ENCODE measurements at places on chromosomes 5 and 9.

DNA sequence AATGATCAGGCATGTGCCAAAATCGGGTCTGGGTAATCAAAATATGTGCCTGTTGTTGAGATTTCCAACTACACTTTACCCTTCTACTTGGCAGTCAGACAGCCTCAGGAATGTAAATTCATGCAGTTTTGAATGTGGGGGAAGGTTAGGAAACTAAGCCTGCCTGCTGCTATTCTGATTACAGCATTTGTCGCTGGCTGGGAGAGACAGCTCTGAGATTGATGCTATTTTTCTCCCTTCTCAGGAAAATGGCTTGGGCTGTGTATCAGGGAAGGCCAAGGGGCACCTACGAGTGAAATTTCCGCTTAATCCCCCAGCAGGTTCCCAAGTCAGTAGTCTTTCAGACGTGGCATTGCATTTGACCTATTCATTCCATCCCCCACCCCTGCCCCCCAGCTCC lies 3.6 kb upstream of the RGS7BP start:
- DNase-seq = no peak

DNA sequence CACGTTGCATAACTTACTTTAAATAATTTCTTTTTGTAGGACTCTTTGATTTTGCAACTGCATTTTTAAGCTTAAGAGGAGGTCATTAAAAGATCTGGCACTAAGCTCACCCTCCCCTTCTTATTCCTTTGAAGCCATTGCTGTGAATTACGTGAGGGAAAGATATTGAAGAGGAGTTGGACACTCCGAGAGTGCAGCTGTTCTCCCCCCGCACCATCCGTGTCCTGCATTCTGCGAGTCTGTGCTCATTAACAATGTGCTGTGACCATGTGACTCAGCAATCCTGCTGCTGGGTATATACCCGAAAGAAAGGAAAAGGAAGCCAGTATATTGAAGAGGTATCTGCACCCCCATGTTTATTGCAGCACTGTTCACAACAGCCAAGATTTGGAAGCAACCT lies 40.0 kb downstream of the NXNL2 start:
- no peak for DNase-seq

GRCh38 chr9:89345476-89345875 lies 27.2 kb downstream of the SECISBP2 start:
- no peak for DNase-seq

- no peak for DNase-seq
Measured at GRCh38 chr9:92185096-92185495, 69.9 kb upstream of the SPTLC1 start.

DNA sequence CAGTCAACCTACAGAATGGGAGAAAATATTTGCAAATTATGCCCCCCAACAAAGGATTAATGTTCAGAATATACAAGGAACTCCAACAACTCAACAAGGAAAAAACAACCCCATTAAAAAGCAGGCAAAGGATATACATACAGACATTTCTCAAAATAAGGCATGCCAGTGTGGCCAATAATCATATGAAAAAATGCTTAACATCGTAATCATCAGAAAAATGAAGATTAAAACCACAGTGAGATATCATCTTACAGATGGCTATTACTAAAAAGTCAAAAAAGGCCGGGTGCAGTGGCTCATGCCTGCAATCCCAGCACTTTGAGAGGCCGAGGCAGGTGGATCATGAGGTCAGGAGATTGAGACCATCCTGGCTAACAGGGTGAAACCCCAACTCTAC lies 103.2 kb downstream of the KLHL3 start:
- DNase-seq = no peak

DNA sequence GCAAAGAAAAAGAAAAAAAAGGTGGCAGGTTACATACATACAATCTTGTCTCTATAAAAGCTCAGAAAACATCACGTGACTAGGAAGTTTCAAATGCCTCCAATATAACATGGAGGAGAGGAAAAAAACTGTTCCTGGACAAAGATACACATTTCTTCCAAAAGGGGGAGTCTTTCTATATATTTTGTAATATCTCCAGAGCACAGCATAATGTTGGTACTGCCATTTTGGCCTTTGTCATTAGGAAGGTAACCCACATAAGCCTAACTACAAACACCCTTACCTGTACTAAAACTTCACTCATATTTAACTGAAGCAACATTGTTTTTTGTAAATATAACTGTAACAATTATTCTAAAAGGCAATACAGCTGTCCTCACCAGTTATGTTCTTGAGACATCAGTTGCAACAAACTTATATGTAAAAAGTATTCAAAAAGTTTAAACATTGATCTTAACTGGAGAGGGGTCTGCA lies 1.2 kb upstream of the BTF3 start:
- peak; percentile 54 for DNase-seq

DNA sequence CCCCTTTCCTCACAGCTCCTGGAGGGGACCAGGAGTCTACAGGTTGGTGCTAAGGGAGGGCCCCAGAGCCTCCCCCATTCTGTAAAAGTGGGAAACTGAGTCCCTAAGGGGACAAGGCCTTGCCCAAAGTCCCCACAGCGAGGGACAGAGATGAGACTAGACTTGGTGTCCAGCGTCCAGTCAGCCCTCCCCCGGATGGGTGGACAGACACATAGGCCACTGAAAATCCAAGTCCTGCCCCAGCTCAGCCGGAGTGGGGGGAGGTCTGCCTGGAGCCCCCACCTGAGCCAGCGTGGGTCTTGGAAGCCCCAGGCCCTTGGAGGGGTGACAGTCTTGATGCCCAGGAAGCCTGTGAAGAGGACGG lies 5.2 kb downstream of the BARHL1 start:
- no peak for DNase-seq

DNA sequence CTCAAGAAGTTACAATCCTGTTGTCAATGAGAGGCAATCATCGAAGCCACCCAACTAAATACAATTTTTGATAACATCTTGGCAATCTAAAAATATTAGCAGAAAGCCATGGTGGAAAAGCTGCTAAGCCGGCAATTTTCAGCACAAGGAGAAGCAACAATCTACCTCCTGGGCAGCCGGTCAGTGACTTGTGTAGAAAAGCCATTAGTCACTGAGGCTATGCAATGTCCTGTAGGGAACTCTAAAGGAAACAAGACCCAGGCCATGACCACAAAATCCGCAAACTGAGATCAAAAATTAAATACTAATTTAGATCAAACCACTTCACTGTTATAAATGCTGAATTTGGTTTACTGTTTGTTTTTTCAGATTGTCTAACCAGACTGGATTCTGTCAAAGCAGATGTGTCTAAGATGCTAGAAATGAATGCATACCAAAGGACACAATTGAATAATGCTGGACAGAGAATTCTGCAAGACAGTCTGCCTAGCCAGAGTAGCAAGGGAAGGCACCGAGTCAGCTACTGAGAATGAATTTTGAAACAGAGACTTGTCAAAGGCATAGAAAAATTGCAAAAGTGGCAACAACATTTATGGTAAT lies 384.8 kb downstream of the PRELID2 start:
- DNase-seq = no peak

GRCh38 chr5:9401786-9402472 lies 143.9 kb downstream of the SEMA5A start:
- DNase-seq = no peak

DNA sequence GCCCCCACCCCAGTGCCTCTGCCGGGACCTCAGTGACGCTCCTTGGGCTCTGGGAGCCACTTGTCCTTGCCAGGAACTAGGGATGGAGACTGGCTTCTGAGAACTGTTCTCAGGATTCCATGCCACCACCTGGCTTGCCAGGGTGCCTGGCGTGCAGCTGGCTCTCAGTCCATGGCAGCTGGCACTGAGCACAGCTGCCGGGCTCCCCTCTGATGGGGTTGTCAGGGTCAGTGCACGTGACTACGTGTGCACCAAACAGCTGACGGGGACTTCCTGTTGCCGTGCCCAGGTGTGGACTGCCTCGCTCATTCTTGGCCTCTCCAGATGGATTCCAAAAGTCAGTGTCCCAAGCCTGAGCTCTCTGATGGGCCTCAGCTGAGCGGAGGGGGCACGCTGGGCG lies 9.4 kb downstream of the KCNT1 start:
- peak; percentile 59 for DNase-seq

DNA sequence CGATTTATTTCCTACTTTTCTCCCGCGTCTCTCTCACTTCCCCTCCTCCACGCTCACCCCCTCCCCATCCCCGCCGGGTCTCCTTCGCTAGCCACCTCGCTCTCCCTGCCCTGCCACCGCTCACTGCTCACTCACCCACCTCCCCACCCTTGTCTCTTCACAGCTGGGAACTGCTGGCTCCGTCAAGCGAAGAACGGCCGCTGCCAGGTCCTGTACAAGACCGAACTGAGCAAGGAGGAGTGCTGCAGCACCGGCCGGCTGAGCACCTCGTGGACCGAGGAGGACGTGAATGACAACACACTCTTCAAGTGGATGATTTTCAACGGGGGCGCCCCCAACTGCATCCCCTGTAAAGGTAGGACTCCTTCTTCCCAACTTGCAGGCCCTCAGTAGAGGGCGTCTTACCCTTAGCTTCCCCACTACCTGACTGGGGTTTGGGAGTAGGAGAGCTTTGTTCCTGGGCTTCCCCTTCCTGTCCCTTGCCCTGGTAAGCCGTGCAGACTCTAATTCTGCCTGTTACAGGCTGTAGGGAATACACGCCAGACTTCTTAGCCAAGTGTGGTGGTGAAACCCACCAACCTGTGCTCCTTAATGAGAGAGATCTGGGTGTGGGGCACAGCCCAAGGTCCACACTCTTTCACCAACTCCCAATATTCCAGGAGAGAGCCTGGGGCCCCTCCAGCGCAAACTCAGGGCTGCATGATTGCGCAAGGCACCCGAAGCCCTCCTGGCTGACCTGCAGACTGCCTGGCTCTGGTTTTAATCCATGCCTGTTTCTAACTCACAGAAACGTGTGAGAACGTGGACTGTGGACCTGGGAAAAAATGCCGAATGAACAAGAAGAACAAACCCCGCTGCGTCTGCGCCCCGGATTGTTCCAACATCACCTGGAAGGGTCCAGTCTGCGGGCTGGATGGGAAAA lies 2.5 kb downstream of the FST start:
- DNase-seq = no peak

DNA sequence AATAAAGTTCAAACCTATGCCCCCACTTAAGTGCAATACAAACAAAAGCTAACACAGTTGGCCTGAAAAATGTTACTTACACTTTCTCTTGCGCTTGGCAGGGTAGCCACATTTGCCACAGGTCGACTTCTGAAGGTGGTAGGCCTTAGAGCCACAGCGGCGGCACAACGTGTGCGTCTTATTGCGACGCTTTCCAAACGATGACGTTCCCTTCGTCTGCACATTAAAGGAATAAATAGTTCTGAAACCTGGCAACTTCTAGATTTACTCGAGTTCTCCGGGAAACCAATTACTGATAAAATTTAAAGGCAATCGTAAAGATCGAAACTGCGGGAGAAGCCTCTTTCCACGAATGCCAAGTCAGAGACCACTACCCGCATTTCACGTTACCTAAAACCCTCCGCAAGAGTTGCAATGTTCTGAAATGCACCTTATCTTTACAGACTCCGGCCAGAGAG lies 602 bp downstream of the RPL37 start:
- DNase-seq = peak; percentile 47

DNA sequence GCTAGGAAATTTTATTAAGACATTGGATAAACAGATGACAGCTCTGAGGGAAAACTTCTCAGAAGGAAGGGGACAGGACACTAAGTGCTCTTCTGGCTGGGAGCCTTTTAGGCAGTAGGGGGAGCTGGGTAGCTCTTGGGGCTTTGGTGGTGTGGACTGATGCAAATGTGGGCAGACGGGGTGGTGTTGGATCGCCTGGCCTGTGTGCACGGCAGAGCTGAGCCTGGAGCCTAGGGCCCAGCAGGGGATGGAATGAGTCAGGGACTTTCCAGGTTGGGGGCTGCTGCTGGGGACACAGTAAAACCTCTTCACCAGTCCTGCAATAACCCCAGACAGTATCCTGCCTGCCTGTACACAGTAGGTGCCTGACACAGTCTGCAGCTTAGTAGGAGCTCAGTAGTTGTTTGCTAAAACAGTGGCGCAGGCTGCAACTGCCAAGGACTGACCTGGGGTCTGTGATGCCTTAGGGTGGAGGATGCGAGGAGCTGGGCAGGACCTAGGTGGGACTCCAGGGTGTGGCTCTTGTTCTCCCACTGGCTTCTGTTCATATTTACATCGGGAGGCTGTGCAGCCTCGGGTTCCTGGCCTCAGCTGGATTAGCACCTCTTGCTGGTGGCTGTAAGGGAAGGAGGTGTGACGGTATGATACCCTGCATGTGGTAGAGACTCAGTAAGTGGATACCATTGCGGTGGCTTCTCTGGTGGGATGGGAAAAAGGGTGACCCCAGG lies 83.8 kb downstream of the DAB2IP start:
- DNase-seq = no peak

- no peak for DNase-seq
Measured at GRCh38 chr5:102762095-102762534, 7.0 kb downstream of the PAM start.

DNA sequence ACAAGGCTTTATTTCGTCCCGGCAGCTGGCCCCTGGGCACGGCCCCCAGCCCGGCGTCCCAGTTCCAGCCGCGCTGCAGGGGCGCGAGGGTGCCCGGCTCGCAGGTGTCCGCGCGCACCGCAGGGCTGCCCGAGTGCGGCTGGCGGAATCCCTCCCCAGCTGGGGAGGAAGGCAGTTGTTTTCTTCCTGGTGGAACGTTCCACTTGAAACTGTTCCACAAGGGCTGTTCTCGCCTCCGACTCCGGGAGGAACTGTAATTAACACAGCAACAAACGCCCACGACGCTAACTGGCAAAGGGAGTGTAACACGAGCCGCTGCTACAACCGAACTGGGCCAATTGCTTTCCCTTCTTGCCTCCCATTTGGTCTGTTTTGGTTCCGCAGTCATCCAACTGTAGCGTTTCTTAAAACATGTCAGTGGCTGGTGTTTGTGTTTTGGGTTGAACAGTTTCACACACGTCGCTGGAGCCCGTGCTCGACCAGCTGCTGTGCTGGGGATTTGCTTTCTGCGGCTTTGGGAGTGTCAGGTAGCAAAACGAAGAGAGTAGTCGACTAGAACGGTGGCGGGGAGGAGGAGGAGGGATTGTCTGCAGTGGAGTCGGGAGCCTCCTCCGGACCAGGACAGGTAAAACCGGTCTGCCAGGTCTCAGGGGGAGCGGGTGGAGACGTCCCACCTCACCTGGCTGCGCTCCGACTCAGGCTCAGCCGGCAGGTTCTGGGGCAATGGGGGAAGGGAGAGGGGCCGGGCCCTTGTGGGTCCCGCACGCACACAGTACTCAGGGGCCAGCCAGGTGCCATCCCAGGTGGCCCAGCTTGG lies 131.6 kb upstream of the NIPBL start:
- peak; percentile 84 for DNase-seq

DNA sequence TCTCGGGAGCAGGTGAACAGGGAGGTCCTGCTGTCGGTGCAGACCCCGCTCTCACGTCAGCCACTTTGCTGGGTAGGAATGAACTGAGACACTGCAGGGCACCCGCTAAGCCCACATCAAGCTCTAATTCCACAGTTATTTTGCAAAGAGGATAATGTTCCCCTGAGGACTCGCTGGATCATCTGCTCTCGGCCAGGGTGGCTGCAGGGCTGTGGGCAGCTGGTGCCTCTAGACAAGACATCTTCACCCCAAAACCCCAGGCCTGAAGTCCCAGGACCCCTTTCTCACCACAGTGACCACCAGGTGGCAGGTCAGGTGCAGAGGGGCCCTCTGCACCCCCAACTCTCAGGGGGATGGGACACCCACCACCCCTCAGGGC lies 135.1 kb upstream of the PPP1R26 start:
- DNase-seq = no peak
